ENCODE measurements at places on chromosomes 11 and 22.
A peak's percentile ranks its signal among the peaks of the same experiment; 100 is the strongest.

- peak; percentile 22 for DNase-seq
These were observed 65.2 kb upstream of the CECR2 start for GRCh38 chr22:17303840-17304779.

DNA sequence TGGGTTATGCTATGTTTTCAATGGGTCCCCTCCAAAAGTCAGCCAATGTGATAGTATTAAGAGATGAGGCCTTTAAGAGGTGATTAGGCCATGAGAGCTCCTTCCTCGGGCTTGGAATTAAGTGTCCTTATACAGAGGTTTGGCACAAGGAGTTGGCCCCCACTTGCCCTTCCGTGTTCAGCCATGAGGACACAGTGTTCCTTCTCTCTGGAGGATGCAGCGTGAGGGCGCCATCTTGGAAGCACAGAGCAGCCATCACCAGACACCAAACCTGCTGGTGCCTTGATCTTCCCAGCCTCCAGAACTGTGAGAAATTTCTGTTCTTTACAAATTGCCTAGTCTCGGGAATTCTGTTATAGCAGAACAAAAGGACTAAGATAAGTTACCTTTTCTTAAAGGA, 26.9 kb downstream of the POU2AF3 start:
- no peak for DNase-seq

GRCh38 chr22:46072110-46072881, 78.0 kb upstream of the PPARA start:
- peak; percentile 73 for DNase-seq

- DNase-seq: no peak
These were observed 586 bp downstream of the LRP5 start for GRCh38 chr11:68312780-68313573.

DNA sequence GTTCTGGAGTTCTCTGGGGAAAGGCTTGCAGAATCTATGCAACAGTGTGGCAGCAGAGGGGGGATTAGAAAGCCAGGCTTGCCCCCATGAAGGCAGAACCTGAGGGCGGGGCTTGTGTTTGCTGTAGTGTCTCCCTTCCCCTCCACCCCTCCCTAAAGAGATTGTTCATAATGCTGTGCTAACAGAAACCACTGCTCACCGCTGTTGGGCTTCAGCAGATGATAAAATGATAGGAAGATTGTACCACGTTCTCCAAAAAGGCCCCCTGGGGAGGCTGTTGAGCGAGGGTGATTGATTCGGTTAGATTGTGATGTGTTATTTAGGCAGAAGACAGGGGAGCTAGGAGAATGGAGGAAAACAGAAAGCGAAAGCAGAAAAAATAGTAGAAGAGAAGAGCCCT, 215.2 kb upstream of the NCAM1 start:
- DNase-seq: no peak

DNA sequence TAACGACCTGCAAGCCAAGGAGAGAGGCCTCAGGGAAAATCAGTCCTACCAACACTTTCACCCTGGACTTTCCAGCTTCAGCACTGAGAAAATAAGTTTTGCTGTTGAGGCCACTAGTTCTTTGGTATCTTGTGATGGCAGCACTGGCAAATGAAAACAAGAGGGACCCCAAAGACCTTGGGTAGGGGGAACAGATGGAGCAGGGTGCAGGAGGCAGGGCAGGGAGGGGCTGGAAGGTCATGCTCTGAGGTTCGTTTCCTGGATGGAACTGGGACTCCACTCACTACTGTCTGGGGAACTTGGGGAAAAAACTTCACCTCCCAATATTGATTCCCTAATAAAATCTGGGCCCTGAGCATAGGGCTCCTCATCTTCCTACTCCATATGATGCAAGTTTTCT, 34.2 kb upstream of the PRAME start:
- no peak for DNase-seq

DNA sequence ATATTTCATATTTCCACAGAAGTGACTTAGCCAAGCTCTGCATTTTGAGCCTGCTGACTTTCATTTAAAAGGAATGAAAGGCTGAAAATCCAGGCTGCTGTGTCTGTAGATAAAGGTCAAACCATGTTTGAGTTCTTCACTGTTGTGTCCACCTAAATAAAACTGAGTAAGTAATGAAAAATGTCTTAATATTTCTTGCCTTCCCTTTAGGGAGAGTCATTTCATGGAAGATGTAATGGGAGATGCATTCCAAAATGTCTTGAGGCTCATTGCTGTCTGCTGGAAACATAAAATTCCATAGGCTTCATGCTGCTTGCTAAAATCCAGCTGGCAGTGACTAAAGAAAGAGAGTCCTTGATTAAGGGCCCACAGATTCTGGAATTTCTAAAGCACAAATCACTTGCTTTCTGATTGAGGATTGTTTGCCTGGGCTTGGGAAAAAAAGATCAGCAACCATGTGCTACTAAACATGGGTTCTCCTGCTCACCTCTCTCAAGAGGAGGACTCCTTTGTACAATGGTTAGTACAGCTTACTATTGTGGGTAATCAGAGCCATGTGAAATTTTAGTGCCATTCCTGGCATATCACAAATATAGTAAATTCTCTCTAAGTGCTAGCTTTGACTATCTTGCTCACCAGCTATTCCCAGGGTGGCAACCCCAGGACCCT, 56.9 kb downstream of the PANX1 start:
- DNase-seq: no peak

DNA sequence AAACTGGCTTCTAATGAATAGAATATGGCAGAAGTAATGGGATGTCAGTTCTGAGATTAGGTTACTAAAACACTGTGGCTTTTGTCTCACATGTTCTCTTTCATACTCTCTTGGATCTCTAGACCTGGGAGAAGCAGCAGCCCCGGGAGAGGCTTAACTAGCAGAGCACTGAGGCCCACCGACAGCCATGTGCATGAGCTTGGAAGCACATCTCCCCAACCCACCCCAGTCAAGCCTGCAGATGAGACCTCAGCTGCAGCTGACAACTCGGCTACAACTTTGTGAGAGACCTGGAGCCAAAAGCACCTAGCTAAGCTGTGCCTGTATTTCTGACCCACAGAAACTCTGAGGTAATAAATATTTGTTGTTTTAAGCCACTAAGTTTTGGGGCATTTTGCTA, 100.8 kb downstream of the TRIM29 start:
- DNase-seq: no peak

- no peak for DNase-seq
These were observed 216.1 kb upstream of the NARS2 start for GRCh38 chr11:78790784-78791183.

DNA sequence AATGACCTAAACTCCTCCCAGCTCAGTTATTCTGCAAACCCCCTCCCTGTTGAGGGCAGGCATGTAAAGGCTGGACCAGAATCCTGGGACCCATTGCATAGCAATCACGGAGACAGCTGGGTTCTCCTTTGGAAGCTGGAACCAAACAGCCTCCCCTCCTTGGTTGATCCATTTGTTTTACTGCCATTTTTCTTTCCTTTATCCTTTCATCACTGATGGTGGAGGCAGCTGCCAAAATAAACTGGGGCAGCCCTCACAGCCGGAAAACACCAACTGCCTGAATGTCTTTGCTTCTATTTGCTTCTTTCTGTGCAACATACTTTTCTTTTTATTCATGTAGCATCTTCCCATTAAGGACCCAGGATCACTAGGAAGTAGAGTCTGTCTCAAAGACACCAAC, 150.0 kb upstream of the SYT13 start:
- no peak for DNase-seq

DNA sequence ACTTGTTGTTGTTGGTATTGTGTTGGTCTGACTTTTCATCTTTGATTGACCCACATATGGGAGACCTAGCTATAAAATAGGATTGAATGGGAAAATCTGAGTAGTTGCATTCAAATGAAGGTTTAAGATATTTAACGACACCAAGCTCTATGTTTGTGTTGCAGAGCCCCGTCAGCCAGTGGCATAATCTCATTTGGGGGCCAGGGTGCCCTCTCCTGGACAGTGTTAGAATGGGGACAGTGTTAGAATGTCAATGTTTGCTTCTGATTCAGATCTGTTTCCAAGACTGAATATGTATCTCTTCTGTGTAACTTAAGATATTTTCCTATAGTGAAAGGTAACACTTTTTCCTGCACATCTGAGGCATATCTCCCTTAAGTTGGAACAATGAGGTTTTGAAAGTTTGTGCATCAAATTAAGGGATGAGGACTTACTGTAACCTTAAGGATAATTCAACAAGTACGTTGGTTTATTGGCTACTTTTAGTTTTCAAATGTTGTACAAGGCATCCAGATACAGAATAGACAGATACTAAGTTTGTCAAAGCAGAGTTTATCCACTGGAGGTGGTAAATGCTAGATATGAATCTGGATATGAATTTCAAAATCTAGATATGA, 5.3 kb upstream of the OR52M1 start:
- DNase-seq: peak; percentile 19

DNA sequence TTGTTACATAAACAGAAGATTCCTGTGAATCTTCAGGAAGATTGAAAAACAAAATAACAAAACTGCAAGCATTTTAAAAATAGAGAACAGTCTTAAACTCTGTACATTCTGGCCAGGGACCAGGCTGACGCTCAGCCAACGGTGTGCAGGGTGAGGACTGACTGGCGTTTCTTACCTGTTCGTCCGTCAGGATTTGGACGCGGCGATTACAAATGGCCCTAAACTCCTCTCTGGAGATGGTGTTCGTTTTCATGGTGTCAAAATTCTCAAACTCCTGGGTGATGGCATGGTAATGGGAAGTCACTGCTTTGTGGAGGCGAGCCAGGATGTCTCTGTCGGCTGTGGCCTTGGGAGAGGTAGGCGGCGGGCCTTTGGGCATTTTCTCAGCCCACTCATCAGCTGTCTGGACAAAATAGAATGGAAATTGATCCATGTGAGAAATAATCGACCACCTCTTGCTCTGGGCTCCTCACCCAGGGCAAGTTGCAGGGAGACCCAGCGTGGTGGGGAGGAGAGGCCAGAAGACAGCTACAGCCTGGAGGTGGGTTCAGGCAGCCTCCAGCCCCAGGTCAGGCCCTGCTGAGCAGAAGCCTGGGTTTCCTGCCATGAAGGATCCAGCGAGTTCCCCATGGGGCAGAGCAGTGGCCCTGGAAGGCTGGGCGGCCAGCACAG, 143.0 kb downstream of the MPPED1 start:
- peak; percentile 16 for DNase-seq
